SHP77 treated with DMSO at 0.1 percent for 48 hours (cell line): ENCODE measurements at places on chromosomes 2 and 18.

GRCh38 chr2:238139196-238140039, 950 bp downstream of the KLHL30 start:
- no peak for DNase-seq

DNA sequence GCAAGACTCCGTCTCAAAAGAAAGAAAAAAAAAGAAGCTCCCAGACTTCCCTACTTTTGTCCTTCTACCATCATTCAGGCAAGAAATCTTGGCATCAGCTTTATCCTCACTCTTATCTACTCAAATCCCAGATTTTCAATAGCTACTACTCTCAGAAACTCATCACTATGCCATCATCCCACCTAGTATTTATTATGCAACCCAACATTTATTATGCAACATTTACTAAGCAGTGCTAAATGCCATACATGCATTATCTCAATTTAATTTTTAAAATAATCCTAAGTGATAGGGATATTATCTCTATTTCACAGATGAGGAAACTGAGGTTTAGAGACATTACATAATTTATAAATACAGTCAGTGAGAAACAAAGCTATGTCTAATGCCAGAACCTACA, 4.1 kb downstream of the USP37 start:
- no peak for DNase-seq

- no peak for DNase-seq
These were observed 197.7 kb upstream of the STON1 start for GRCh38 chr2:48332286-48332685.

- DNase-seq: no peak
These were observed 13.8 kb downstream of the CERKL start for GRCh38 chr2:181643151-181643550.

DNA sequence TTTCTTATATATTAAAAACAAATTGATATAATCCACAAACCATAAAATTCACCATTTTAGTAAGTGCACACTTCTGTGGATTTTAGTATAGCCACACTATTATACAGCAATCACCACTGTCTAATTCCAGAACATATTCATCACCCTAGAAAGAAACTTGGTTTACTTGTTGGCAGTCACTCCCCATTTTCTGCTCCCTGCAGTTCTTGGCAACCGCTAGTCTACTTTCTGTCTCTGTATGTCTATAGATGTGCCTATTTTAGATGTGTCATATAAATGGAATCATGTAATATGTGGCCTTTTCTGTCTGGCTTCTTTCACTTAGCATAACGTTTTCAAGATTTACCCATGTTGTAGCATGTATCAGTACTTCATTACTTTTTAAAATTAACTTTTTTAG, 5.7 kb downstream of the CKAP2L start:
- DNase-seq: no peak

DNA sequence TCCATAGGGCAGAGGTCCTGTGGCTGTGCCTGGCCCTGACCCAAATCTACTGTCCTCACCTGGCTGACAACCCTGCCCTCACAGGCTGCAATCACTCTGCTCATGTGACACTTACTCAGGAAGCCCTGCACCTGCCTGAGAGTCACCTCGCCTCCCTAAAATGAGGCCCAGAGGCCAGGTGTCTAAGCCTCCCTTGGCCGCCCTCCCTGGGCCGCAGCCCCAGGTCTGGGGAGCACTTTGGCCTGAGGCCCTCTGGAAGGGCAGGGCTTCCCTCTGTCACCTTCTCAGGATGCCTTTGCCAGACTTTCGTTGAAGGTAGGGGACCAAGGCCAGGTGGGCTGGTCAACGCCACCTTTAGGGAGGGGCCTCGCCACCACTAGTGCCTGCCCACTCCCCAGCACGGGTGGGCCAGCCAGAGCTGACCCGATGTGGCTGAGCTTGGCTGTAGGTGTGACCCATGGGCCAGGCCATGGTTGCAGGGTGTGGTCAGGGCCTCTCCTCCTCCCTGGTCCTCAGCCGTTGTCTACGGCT, 6.1 kb upstream of the GPC1 start:
- DNase-seq: no peak

DNA sequence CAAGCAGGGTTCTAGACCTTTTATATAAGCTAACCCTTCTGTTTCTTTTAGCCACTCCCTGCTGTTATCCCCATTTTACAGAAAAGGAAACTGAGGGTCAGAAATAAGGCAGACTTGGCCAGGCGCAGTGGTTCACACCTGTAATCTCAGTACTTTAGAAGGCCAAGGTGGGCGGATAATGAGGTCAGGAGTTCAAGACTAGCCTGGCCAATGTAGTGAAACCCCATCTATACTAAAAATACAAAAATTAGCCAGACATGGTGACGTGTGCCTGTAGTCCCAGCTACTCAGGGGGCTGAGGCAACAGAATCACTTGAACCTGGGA, 14.3 kb downstream of the RUFY4 start:
- no peak for DNase-seq

DNA sequence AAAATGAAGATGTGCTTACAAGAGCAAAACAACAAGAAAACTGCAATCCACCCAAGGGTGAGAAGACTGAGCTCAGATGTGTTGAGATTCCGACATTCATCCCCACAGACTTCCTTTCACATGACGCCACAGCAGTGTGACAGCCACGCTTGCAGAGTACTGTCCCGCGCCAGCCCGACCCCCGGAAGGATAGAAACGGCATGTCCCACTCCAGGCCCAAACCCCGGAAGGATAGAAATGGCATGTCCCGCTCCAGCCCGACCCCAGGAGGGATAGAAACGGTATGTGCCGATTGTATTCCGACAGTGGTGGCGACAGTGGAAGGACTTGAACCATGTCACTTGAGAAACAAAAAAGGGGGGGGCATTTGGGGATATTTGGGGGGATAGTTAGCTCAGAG, 119.1 kb upstream of the PXDN start:
- no peak for DNase-seq

DNA sequence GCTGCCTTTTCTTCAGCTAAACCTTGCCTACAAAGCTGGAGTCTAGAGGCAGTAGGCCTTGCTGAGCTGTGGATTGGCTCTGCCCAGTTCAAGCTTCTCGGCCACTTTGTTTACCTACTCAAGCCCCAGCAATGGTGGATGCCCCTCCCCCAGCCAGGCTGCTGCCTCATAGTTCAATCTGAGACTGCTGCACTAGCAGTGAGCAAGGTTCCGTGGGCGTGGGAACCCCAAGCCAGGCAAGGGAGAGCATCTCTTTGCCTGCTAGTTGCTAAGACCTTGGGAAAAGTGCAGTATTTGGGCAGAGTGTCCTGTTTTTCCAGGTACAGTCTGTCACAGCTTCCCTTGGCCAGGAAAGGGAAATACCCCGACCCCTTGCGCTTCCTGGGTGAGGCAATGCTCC, 68.9 kb downstream of the VAPA start:
- DNase-seq: no peak

DNA sequence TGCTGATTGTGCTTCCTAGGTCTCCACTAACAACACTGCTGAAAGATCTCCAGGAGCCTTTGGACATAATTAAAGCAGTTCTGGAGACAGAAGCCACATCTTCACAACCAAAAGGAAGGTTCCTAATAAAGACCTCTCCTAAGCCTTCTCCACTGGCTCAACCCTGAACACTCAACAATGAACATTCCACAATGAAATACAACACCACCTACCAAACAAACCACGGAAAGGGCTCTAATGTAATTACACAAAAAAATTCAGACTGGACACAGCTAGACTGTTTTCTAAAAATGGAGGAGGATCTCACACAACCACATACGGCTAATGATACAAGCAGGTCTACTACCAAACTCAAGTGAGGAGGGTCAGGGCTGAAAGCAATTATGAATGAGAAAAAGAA, 43.6 kb downstream of the NOL10 start:
- no peak for DNase-seq

- DNase-seq: no peak
These were observed 112.4 kb upstream of the UPP2 start for GRCh38 chr2:157989227-157989626.

- DNase-seq: no peak
These were observed 40.8 kb upstream of the FRZB start for GRCh38 chr2:182907081-182907830.

GRCh38 chr2:120491111-120491625, 145.2 kb downstream of the INHBB start:
- no peak for DNase-seq

- DNase-seq: no peak
These were observed 311.3 kb upstream of the KLHL29 start for GRCh38 chr2:23073671-23074070.

DNA sequence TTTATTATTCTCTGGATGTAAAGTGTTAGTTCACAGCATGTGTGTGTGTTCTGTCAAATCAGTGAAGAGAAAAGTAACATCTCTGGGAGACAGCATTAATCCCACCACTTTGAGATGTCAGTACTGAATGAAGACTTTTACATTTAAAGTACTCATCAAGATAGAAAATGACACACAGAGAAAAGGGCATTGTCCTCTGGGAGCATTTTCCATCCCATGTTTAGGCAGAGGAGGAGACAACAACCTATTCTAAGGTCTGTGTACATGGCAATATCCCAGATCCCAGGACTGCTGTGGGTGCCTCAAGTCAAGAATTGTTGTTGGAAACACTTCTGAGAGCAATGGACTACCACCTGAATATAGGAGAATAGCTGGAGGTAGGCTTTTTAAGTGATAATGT, 201.5 kb downstream of the PPP1R1C start:
- DNase-seq: no peak

DNA sequence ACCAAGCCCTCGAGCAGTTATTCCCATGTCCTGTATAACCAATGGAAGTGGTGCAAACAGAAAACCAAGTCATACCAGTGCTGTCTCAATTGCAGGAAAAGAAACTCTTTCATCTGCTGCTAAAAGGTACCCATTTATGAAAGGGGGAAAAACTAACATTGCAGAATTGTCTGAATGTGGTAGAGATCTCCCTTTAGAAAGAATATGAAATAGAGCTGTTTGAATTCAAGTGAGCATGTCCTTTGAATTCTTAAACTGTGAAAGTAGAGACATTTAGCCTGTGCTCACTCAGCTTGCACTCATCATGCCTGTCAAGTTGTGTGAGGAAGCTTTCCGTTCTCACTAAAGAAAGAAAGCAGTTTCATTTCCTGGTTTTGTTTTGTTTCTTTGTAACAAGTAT, 87.4 kb downstream of the EML4 start:
- DNase-seq: no peak

DNA sequence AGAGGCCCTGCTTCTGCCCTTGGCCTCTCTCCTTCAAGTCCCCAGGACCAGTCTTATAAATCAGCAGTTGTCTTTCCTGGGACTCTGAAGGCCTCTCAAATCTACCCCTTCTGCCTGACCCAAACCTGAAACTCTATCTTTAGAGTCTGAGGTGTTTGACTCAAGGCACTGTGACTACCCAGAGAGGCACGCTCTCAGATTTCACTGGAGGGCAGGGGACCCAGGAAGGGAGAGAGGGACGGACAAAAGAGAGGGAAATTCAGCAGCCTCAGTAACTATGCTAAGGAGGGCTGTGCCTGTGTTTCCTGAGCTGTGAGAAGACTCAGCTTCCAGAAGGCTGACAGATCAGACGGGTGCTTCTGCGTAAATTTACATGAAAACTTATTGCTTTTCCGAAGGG, 217.8 kb downstream of the HAUS1 start:
- no peak for DNase-seq

DNA sequence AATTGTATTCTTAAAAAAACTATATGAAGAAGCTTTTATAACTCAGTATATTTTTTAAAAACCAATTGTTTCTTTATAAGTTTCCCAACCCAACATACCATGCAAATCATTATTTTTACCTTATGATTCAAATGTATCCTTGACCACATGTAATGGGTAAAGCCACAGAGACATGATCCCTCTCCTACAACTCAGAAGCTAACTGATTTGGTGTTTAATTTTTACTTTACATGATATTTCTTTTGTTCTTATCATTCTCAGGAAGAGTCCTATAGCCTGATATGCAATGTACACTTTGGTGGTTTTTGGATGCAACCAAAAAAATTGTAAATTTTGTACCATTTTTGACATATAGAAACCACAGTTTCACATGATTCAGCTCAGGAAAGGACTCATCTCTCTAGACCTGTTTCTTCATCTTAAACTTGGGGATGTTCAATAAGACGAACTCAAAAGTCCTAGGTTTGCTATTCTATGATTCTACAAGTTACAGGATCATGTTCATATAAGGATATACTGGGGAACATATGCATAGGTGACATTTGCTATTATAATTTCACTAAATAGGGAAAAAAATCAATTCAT, 85.2 kb upstream of the RBBP8 start:
- DNase-seq: no peak

DNA sequence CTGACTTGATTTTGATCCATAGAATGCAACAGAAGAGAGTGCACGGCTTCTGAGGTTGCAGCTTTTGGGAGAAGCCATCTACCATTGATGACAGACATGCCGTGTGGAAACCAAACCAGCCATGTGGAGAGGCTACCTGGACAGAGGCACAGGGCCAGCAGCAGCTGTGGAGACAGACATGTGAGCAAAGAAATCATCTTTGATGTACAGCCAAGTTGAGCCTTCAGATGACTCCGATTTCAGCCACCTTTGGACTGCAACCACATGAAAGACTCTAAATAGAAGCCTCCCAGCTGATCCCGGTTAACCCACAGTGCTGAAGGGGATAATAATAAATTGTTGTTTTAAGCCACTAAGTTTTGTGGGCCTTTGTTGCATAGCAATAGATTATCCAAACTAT, 54.2 kb downstream of the TSN start:
- DNase-seq: no peak

- DNase-seq: no peak
These were observed 165.2 kb upstream of the BCL2L11 start for GRCh38 chr2:110955556-110955955.

- no peak for DNase-seq
These were observed 8.0 kb downstream of the ZNF516 start for GRCh38 chr18:76487070-76487469.

DNA sequence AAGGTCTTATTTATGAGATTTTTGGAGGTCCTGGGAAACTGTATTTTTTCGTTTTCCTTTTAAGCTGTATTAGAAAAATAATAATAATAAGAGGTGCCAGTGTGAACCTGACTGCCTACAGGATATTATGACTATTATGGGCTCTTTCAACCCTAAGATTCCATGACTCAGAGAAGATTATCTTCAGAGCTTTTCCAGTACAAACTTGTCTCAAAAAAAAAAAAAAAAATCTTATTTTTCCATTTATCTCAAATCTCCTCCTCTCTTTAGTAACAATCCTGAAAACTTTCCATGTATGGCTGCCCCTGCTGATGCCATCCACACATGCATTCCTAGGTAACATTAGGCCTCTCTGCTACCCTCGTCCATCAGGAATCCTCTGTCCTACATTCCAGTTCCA, 36.7 kb upstream of the RPE start:
- no peak for DNase-seq

- DNase-seq: no peak
These were observed 50.5 kb upstream of the GRB14 start for GRCh38 chr2:164671664-164672396.

- DNase-seq: peak; percentile 35
These were observed 111.4 kb downstream of the THADA start for GRCh38 chr2:43484323-43484930.

- DNase-seq: no peak
These were observed 20.3 kb downstream of the MRPL19 start for GRCh38 chr2:75666911-75667310.
